Activated B cell treated with CpG ODN at 0.5 μM for 24 hours (primary cell): ENCODE measurements at places on chromosomes 1 and 21. TPM values are rescaled to one million over a fixed set of nuclear protein-coding genes. Genes with fewer than 3 reads are reported as not detected.

The CFHR3 gene
- not detected in 2 replicates for total RNA-seq

DNA sequence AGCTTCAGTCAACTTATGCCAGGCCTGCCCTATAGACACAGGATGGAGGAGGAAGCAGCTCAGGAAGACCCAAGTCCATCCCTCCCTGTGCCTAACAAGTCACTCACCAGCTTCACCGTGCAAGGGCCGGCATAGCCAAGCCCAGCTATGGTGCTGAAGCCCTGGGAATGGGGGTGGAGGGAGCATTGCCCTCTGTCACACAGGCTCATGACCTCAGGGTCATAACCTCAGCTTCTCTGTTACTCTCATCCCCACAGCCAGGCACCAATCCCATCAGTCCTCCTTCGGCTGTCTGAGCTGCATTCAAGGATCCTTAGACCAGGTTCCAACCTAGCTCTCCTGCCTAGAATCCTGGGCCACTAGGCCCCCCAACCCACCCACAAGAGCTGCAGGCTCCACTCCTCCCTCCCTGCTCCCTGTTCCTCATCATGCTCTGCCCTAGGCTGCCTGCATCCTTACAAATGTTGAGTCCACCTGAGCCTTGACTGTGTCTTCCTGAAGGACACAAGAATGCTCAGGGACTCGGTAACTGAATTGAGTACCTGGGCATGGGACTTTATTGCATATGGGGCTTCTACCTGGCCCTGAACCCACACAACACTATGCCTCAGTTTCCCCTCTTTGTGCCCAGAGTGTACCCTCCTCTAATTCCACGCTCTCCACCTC is 1.7 kb downstream of the CD244 start:
- no peak for DNase-seq
- peaks cover 26% of the 10 kb centered on the region for H3K4me1 ChIP-seq
- no peak overlapping the region for H3K27ac ChIP-seq
- no peak overlapping the region for H3K4me3 ChIP-seq
- H3K27me3 ChIP-seq, result no peaks in the 10 kb centered on the region
- H3K36me3 ChIP-seq, result no peaks in the 10 kb centered on the region

The F3 gene
- total RNA-seq, result 0.40 and 0.76 TPM in 2 replicates

The CHIA gene
- not detected in 2 replicates for total RNA-seq

- H3K27ac ChIP-seq, result peak overlapping the region; percentile 96
- DNase-seq, result no peak
- H3K27me3 ChIP-seq, result no peaks in the 10 kb centered on the region
- peaks cover 50% of the 10 kb centered on the region for H3K4me1 ChIP-seq
- peak overlapping the region; percentile 95 for H3K4me3 ChIP-seq
These were observed 709 bp downstream of the TNFRSF14 start for GRCh38 chr1:2556678-2557481.

The LCE1F gene
- total RNA-seq, result not detected in 2 replicates

DNA sequence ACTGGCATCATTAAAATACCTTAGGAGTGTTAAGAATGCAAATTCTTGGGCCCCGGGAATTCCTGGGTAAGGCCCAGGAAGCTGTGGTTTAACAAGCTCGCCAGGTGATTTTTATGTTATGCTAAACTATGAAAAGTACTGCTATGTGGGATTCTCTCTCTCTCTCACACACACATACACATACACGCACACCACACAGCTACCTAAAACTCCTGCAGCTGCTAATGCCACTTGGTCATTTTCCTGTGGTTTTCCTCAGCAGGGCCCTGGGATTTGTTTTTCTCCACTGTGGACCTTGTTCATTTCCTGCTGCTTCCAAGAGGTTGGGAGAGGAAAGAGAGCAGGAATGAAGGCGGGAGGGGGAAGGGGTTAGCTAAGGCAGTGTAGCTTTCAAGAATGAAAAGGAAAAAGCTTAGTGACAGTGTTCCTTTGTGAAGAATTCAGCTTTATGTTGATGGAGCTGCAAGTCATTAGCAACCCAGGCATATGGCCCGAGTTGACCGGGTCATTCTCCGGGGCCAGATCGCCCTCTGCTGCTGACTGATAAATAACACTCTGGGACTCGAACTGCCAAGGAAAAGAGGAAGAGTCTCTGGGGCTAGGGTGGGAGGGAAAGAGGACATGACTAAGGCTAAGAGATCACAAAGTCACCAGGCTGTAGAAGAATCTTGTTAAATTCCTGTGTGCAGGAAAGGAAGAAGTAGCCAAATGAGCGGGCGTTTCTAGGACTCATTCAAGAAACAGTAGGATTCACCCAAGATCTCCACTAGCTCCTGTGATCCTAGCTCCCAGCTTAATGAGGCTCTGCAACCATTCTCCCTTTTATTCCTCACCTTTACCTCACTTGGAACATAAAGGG is 30.5 kb upstream of the LRIG2 start:
- H3K4me3 ChIP-seq, result peak overlapping the region; percentile 46
- no peaks in the 10 kb centered on the region for H3K36me3 ChIP-seq
- peaks cover 27% of the 10 kb centered on the region for H3K4me1 ChIP-seq
- peaks cover 6% of the 10 kb centered on the region for H3K27me3 ChIP-seq
- peak; percentile 20 for DNase-seq

The ZBTB8A gene
- 0.11 and 0.24 TPM in 2 replicates for total RNA-seq

DNA sequence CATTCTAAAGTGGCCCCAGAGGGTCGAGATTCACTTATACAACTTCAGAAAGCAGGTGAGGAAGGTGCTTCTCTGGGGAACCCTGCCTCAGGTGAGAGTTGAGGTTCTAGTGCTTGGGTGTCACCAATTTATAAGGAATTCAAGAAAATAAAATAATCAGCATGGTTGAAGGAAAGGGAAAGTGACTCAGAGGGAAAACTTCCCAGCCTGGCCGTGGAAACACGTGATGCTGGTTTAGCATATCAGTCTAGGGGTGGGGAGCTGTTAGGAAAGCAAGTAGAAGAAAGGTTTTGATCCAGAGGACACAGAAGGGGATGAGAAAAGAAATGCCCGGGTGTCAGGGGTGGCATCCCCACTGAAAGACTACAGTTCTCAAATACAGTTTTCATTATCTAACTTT is 37.7 kb upstream of the TMEM125 start:
- H3K36me3 ChIP-seq, result no peaks in the 10 kb centered on the region
- H3K4me3 ChIP-seq, result no peak overlapping the region
- no peaks in the 10 kb centered on the region for H3K27me3 ChIP-seq
- no peak overlapping the region for H3K27ac ChIP-seq
- DNase-seq, result no peak

GRCh38 chr1:192604979-192605620 is 29.5 kb downstream of the RGS1 start:
- peak overlapping the region; percentile 55 for H3K4me3 ChIP-seq
- H3K4me1 ChIP-seq, result peaks cover 62% of the 10 kb centered on the region
- no peaks in the 10 kb centered on the region for H3K36me3 ChIP-seq
- no peak for DNase-seq
- H3K27ac ChIP-seq, result peak overlapping the region; percentile 57
- H3K27me3 ChIP-seq, result no peaks in the 10 kb centered on the region

The C2CD4D gene
- 0.15 TPM in 1 of 2 replicates, not detected in the other for total RNA-seq

The ADCY10 gene
- 0.20 and 0.24 TPM in 2 replicates for total RNA-seq

The PRDM2 gene
- total RNA-seq, result 183 and 194 TPM in 2 replicates

GRCh38 chr1:53598966-53599365 is 139.8 kb downstream of the DMRTB1 start:
- H3K27ac ChIP-seq, result no peak overlapping the region
- H3K4me3 ChIP-seq, result no peak overlapping the region
- H3K36me3 ChIP-seq, result no peaks in the 10 kb centered on the region
- H3K27me3 ChIP-seq, result no peaks in the 10 kb centered on the region

The PKLR gene
- 0.18 TPM in 1 of 2 replicates, not detected in the other for total RNA-seq

GRCh38 chr1:6106321-6106731 is 60.6 kb downstream of the KCNAB2 start:
- H3K27ac ChIP-seq, result no peak overlapping the region
- no peaks in the 10 kb centered on the region for H3K36me3 ChIP-seq

DNA sequence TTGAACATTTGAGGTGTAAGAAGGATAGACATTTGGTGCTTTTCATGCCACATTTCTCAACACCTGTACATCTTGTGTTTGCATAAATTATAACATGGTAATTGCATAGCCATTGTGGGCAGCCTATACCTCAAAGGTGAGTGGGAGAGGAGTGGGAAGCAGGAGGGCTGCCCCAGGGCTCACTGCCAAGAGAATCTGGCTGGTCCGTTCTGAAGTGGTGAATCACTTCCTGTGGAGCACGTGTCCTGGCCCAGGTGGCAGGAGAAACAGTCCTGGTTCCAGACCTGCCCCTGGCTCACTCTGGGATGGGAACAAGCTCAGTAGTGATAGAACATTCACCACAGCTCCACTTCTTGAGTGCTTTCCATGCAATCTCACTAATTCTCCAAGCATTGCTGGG is 11.6 kb upstream of the OLFML2B start:
- H3K36me3 ChIP-seq, result no peaks in the 10 kb centered on the region
- H3K27ac ChIP-seq, result no peak overlapping the region
- H3K4me1 ChIP-seq, result no peaks in the 10 kb centered on the region

The ADAM30 gene
- total RNA-seq, result not detected in 2 replicates

DNA sequence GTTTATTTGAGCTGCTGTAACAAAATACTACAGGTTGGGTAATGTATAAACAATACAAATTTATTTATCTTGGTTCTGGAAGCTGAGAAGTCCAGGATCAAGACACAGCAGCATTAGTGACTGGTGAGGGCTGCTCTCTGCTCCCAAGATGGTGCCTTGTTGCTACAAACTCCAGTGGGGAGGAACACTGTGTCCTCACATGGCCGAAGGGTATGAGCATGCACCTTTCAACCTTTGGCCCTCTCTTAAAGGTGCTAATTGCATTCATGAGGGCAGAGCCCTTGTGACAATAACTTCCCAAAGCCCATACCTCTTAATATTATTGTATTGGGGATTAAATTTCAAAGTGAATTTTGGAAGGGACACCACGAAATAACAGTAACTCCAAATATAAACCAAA is 55.3 kb upstream of the ATP1B1 start:
- DNase-seq, result no peak
- H3K4me1 ChIP-seq, result no peaks in the 10 kb centered on the region
- H3K27ac ChIP-seq, result no peak overlapping the region
- H3K36me3 ChIP-seq, result no peaks in the 10 kb centered on the region
- peaks cover 7% of the 10 kb centered on the region for H3K27me3 ChIP-seq

GRCh38 chr1:107449326-107449725 is 308.5 kb downstream of the NTNG1 start:
- H3K36me3 ChIP-seq, result no peaks in the 10 kb centered on the region
- DNase-seq, result no peak
- H3K27ac ChIP-seq, result peak overlapping the region; percentile 97

DNA sequence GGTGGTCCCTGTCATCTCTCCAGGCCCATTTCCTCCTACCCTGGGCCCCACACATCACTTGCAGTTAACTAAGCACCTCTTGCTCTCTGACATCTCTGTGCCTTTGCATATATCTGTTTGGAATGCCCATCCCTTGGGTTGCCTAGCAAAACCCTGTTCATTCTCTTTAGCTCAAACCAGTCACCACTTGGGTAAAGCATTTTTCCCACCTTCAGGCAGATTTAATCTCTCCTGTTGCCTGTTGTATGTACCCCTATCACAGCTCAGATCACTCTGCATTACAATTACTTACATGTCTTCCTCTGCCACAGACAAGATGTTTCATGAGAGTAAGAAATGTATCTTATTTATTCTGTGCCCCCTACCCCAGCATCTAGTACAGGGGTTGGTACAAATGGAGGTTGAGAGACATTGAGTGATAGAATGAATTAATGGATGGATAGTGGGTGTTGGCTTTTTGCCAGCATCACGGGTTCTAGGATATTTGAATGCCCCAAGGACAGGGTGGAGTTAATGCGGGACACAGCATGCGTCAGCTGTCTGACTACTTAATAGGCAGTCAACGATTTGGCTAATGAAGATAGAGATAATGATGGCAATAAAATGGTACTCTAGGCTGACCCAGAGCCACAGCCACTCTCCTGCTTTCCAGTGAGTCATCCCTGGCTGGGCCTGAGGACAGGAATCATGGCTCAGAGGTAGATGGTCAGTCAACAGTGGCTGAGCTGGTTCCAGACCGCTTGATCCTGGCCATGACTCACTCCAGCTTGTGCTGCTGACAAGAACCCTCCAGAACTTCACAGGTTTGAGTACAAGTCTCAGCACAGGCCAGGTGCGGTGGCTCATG is 6.5 kb downstream of the NR0B2 start:
- no peaks in the 10 kb centered on the region for H3K27me3 ChIP-seq
- no peak for DNase-seq
- no peaks in the 10 kb centered on the region for H3K36me3 ChIP-seq
- H3K4me1 ChIP-seq, result no peaks in the 10 kb centered on the region

GRCh38 chr1:2431103-2431502 is 18.7 kb upstream of the PEX10 start:
- no peak overlapping the region for H3K27ac ChIP-seq
- no peaks in the 10 kb centered on the region for H3K36me3 ChIP-seq
- DNase-seq, result no peak
- no peak overlapping the region for H3K4me3 ChIP-seq

The NR5A2 gene
- total RNA-seq, result 0.05 and 0.07 TPM in 2 replicates

- no peak for DNase-seq
- peaks cover 12% of the 10 kb centered on the region for H3K4me1 ChIP-seq
- H3K27ac ChIP-seq, result no peak overlapping the region
- H3K27me3 ChIP-seq, result peaks cover 37% of the 10 kb centered on the region
These were observed 158.9 kb upstream of the COA6 start for GRCh38 chr1:234214129-234214910.

DNA sequence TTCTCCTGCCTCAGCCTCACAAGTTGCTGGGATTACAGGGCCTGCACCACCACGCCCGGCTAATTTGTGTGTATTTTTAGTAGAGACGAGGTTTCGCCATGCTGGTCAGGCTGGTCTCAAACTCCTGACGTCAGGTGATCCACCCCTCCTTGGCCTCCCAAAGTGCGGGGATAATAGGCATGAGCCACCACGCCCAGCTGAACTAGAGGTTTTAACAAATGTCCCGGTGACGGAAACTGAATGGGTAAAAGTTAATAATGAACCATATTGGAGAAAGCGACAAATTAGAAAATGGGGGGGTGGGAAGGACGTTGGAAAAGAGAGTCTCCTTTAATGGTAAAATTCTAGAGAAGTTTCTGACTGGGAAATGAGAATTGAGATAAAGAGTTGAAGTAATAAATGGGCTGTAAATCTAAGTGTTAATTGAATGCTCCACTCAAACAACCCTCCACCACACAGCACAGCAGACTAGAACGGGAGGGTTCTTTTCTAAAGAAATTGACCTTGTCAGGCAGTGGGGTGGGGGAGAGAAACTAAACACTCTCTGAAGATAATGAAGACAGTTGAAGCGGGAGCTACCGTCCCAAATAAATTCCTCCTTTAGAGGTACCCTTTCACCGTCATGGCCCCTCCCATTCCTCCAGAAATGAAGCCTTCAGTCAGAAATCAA is 46.9 kb upstream of the PUM1 start:
- H3K4me1 ChIP-seq, result peaks cover 7% of the 10 kb centered on the region
- no peaks in the 10 kb centered on the region for H3K36me3 ChIP-seq
- no peak overlapping the region for H3K27ac ChIP-seq
- H3K27me3 ChIP-seq, result peaks cover 16% of the 10 kb centered on the region
- no peak overlapping the region for H3K4me3 ChIP-seq

The SPATA17 gene
- total RNA-seq, result not detected in 2 replicates
